ENCODE measurements at places on chromosomes 1 and 21. TPM values are rescaled to one million over a fixed set of nuclear protein-coding genes. Genes with fewer than 3 reads are reported as not detected.
A peak's percentile ranks its signal among the peaks of the same experiment; 100 is the strongest.

GRCh38 chr1:179812501-179813292 lies 64.9 kb downstream of the TOR1AIP2 start:
- peaks cover 25% of the 10 kb centered on the region for H3K27me3 ChIP-seq
- no peaks in the 10 kb centered on the region for H3K36me3 ChIP-seq
- peak overlapping the region; percentile 49 for H3K4me3 ChIP-seq
- peaks cover 15% of the 10 kb centered on the region for H3K4me1 ChIP-seq

GRCh38 chr1:238186887-238187574 lies 296.3 kb upstream of the ZP4 start:
- no peaks in the 10 kb centered on the region for H3K27me3 ChIP-seq
- no peak for DNase-seq
- no peak overlapping the region for H3K27ac ChIP-seq
- no peak overlapping the region for H3K4me3 ChIP-seq
- H3K36me3 ChIP-seq, result no peaks in the 10 kb centered on the region
- no peaks in the 10 kb centered on the region for H3K4me1 ChIP-seq

GRCh38 chr1:26278724-26279455 lies 996 bp upstream of the SH3BGRL3 start:
- peaks cover 65% of the 10 kb centered on the region for H3K4me1 ChIP-seq
- H3K4me3 ChIP-seq, result peak overlapping the region; percentile 97
- no peak for DNase-seq
- H3K27me3 ChIP-seq, result no peaks in the 10 kb centered on the region
- H3K27ac ChIP-seq, result peak overlapping the region; percentile 97

POU3F1 gene
- not detected for total RNA-seq

- DNase-seq, result no peak
- H3K4me1 ChIP-seq, result peaks cover 35% of the 10 kb centered on the region
- peak overlapping the region; percentile 94 for H3K4me3 ChIP-seq
- H3K27me3 ChIP-seq, result no peaks in the 10 kb centered on the region
- H3K27ac ChIP-seq, result peak overlapping the region; percentile 94
Measured at GRCh38 chr1:2523191-2523890, 3.1 kb downstream of the PANK4 start.

DNA sequence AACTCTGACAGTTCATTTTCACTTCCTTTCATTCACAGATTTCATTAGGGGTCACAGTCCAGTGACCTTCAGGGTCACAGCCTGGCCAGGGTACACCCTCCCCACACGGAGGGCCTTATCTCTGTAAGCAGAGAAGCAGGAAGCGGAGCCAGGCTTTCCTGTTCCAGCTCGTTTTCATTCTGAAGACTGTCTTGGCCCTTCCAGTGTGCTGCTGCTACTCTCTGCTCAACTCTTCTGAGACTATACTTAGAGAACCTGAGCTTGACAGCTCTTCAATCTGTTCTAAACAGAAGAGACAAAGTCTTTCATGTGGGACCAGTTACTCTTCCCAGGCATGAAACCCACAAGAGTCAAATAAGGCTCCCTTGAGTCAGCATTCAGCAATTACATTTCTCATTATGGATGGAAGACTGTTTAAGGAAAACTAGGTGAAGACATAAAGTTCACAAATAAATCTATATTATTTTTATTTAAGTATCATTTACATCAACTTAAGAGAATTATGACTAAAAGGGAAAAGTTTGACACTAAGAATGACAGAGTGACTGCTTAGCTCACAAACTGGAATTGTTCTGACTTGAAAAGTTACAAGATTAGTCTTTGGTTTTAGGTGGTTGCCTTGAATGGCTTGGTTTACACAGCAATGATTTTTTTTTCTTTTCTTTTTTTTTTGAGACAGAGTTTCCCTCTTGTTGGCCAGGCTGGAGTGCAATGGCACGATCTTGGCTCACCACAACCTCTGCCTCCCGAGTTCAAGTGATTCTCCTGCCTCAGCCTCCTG lies 4.8 kb upstream of the TDRD10 start:
- H3K36me3 ChIP-seq, result peaks cover 8% of the 10 kb centered on the region
- peak overlapping the region; percentile 43 for H3K4me3 ChIP-seq
- DNase-seq, result no peak
- H3K27me3 ChIP-seq, result peaks cover 25% of the 10 kb centered on the region
- H3K4me1 ChIP-seq, result peaks cover 20% of the 10 kb centered on the region
- H3K27ac ChIP-seq, result peak overlapping the region; percentile 53

Measured in T-helper 17 cell (primary cell).